ENCODE measurements at places on chromosomes 1 and 21. TPM values are rescaled to one million over a fixed set of nuclear protein-coding genes. Genes with fewer than 3 reads are reported as not detected.

CPT2 gene
- total RNA-seq, result 103 TPM

PLA2G2F gene
- total RNA-seq, result not detected

MPZ gene
- total RNA-seq, result 2.7 TPM

SHISAL2A gene
- total RNA-seq, result not detected

PIGR gene
- total RNA-seq, result 20.6 TPM

MFAP2 gene
- total RNA-seq, result 1.3 TPM

- no peak for DNase-seq
Observed at GRCh38 chr21:18382141-18382540, 21.4 kb downstream of the TMPRSS15 start.

DNA sequence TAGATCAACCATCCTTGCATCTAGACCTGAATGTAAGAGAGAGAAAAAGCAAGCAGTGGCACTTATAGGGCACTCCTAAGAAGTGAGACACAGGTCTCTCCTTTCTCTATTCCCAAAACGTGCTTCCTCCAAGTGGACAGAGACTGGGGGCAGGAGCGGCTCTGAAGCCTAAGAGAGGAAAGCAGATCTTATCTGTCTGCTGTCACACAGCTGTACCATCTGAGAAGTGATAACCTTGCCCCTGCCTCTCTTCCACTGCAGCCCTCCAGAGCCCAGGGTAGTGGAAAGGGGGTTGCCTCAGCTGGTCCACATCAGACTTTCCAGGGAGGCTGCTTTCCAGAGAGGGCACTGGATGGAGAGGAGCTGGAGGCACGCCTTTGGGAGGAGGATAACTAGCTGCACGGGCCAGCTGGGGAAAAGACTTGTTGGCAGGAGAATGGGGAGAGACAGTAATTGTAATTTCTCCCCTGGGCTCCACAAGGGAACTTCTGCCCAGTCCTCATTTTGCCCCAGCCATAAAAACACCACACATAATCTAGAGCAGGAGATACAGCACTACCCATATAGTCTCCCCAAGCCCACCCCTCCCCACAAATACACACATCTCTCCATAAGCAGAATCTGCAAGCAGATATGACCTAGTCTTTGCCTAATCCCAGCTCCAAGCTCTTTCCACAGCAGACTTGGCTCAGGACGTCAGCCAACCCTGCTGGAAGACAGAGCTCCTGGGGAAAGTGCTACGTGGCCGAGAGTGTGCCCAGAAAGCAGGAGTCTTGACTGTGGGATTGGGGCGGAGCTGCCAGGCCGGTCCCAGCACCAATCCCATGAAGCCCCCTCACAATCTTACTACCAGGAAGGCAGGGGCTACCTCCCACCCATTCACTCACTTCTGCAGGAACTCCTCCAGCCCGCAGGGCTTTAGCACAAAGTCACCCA lies 31.2 kb downstream of the PIK3C2B start:
- DNase-seq, result no peak

DNA sequence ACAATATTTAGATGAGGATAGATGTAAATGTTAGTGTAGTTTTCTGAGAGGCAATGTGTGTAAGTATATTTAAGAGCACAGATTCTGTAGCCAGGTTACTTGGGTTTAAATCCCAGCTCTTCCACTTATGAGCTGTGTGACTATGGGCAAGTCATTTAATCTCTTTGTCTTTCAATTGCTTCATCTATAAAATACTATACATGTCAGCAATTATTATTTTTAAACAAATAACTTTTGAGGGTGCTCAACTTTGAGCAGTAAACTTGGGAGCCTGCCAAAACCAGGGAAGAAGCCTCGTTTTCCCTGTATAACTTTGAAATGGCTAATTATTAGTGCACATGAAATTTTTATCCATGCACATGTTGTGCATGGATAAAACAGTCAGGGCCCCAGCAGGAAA lies 222.8 kb downstream of the FOXD2 start:
- no peak for DNase-seq

DNA sequence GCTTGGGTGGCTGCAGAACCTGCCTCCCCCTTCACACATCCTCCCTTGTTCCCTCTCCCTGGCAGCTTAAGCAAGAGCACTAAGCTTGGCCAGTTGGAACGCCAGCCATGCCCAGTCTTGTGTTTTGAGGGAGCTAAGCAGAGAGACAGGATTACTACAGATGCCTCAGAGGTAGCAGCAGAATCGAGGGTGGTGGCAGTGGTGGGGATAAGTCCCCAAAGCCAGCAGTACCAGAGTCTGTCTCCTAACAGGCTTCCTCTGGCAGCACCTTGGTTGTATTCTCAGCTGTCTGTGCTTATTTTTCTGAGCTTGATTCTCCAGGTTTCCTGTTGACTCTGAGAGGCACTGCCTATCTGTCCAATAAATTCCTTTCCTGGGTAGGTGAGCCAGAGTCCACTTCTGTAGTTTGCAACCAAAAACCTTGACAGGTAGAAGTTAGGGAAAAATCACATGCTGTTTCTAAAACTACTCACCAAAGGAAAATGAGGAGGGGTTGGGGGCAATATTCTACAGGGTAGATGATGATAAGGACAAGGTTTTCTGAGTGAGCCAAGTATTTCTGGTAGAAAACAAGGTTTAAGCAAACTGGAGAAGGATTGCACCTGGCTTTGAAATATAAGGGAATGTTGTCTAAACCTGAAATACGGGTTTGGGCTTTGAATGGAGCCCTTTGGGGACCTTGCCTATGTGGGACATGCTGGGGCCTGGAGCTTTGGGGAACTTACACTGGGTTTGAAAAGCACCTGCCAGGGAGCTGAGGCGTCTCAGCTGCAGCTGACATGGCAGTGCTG lies 100.8 kb downstream of the PBX1 start:
- no peak for DNase-seq

GRCh38 chr1:192574073-192574472 lies 1.5 kb upstream of the RGS1 start:
- no peak for DNase-seq

- no peak for DNase-seq
Observed at GRCh38 chr1:41633764-41634163, 149.3 kb upstream of the EDN2 start.

LCE2A gene
- total RNA-seq, result not detected

S100A16 gene
- total RNA-seq, result 138 TPM

CIART gene
- 6.5 TPM for total RNA-seq

RALGPS2 gene
- total RNA-seq, result 21.0 TPM

GRCh38 chr1:202143768-202144401 lies 652 bp downstream of the ARL8A start:
- DNase-seq, result peak; percentile 72

SLC6A17 gene
- total RNA-seq, result not detected

CFAP74 gene
- 3.5 TPM for total RNA-seq

- peak; percentile 82 for DNase-seq
Observed at GRCh38 chr1:36099681-36100341, 11.1 kb downstream of the ADPRS start.

GRCh38 chr1:154483941-154484803 lies 17.8 kb upstream of the TDRD10 start:
- no peak for DNase-seq

SYCP1 gene
- not detected for total RNA-seq

DNA sequence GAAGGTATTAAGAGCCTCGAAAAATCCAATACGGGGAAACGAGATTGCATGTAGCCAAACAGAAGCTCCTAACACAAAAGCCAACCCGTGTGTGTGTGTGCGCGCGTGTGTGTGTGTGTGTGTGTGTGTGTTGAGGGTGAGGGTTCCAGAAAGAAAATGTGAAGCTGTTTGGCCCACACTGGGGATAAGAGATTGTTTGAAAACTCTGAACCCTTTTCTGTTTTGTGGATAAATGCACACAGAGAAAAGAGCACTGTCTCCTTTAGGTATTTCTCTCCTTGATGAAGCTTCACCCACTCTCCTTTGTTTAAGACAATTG lies 1.9 kb downstream of the WLS start:
- no peak for DNase-seq

HMCN1 gene
- 4.7 TPM for total RNA-seq

- peak; percentile 70 for DNase-seq
Observed at GRCh38 chr1:61053712-61054600, 28.4 kb upstream of the NFIA start.

DNA sequence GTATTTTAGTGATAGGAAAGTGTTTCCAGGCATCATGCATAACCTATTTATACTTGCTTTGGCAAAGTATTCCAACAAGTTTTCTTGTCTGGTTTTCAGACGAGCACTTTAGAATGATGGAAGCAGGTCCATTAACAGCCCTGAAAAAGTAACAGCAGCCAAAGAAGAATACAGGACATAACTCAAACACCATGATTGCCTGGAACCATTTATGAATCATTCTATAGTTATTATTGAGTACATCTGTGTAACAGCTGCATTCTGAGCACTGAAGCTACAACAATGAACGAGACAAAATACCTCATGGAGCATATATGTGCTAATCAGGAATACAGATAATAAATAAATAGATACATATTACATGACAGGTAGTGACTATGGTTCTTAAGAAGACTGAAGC lies 12.6 kb downstream of the IL10RB start:
- no peak for DNase-seq

TMEM240 gene
- total RNA-seq, result not detected

ADAMTS5 gene
- total RNA-seq, result 1.1 TPM

DNA sequence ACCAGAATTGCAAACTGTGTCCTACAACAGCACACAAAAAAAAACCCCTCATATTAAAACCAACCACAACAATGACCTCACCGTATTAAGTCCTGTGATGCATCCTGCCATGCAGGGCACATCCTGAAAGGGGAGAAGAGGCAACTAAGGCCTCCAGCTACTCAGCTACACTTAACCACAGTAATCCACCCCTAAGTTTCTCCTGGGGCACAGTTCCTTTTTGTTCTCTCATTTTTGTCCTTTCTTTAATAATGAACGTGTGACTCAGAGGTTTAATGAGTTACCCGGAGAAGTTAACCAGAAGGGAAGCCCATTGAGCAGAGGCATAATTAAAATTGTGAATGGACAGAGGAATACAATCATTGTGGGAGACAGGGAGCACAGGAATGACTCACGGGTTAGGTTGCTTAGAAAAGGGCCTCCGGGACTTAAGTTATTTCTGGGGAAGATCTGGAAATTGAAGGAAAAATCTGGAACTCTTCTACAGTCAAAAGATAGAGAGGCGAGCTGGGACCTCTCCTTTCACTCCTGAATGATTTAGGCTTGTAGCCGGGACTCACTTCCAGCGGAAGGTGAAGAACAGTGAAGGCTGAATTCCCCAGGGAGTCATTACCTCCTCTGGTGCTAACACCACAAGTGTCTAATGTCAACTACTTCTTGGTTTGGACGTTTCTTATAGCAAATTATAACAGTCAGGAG lies 36.9 kb upstream of the HIVEP3 start:
- DNase-seq, result no peak

DNA sequence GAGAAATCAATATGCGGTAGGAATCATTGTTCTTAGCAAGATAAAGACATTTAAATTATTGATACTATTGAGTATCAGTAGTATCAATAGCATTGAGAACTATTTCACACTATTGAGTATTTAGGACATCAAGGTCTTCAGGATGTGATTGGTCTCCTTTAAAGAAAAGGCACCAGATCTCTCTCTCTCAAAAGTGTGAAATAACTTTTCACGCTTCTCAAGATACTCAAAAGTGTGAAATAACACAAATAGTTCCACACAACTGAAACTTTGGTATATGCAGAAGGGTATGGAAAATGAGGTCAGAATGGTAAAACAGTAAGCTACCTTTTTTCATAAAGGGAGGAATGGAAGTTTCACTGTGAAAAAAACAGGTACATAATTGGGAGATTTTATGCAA lies 6.7 kb upstream of the PYHIN1 start:
- DNase-seq, result no peak

AMY1A gene
- total RNA-seq, result not detected

DNA sequence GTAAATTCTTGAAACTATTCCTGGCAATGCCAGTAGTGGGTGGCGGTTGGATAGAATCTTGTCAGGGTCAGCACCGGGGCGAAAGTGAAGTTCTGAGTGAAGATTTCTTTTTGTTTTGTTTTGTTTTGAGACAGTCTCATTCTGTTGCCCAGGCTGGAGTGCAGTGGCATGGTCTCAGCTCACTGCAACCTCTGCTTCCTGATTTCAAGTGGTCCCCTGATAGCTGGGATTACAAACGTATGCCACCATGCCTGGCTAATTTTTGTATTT lies 33.3 kb downstream of the PCNT start:
- DNase-seq, result no peak

- no peak for DNase-seq
Observed at GRCh38 chr1:39671793-39672550, at the start of gene NT5C1A. Gene NT5C1A (minus strand): TSS chr1:39672107. CDS start chr1:39672038, 69 bp downstream.

ENAH gene
- 9.0 TPM for total RNA-seq

PGLYRP3 gene
- total RNA-seq, result not detected

All from right lobe of liver (tissue), 6 donors.